ENCODE measurements at places on chromosomes 3 and 15. TPM values are rescaled to one million over a fixed set of nuclear protein-coding genes. Genes with fewer than 3 reads are reported as not detected.

DNA sequence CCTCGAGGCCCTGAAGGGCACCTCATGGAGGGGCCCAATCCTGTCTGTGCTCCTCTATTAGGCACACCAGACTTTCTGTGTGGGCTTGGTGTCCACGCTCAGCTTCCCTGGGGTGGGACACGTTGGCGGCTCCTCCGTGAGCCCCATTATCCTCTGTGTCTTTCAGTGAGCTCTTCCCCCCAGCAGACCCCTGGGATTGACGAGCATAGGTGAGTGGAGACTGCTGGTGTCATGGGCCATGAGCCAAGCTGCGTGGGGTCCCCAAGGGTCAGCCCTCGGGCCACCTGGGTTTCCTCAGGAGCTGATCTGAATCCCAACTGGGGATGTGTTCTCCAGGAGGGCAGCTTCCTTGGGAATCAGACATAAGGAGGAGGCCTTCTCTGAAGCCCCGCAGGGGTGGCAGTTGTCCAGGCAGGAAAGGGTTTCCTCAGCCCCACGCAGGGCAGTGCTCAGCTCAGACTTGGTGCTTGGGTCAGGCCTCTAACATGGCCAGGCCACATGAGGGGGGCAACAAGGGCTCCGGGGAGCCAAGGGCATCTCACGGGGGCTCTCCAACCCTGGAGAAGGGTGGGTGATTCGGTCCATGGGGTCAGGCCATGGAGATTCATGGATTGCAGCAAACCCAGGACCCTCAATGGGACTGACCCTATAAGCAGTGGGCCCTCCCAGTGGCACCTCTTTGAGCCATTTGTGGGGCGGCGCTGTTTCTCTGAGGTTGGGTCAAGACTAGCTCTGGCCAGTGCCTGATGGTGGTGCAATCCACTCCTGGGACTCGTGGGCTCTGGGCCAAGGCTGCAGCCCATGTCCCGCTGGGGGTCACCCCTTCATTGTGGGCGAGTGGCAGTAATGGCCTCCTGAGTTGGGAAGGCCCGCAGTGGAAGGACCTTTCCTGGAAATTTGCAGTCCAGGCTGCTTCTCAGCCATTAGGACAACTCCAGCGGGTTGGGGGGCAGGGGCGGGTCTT is 222.5 kb downstream of the SNRPN start:
- DNase-seq: no peak

- DNase-seq: no peak
These were observed 155.1 kb upstream of the FRMD4B start for GRCh38 chr3:69540706-69541581.

Gene SPATA12
- not detected for total RNA-seq

Gene STXBP5L
- total RNA-seq: 1.8 TPM

DNA sequence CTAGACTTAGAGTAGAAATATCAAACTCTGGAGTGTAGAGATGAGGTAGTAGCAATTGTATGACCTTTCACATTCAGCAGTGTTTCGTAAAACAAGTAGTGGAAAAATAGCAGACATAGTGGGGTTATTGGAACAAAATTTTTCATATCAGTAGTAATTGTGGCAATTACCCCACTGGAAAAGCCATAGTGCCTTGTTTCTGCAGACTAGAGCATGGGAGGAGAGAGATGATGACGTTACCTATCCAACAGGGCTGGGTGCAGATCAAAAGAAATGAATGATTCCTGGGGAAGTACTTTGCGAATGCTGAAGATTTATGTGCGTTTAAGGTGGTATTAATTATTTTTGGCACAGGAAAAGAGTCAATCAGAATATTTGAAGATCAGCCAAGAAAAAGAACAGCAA is 147.0 kb upstream of the LRRFIP2 start:
- DNase-seq: no peak
